ENCODE measurements at places on chromosomes 16 and 17. TPM values are rescaled to one million over a fixed set of nuclear protein-coding genes. Genes with fewer than 3 reads are reported as not detected.
A peak's percentile ranks its signal among the peaks of the same experiment; 100 is the strongest.

MMP2 gene
- total RNA-seq: 142 TPM

HP gene
- total RNA-seq: not detected

FBXW10B gene
- 0.12 TPM for total RNA-seq

GPRC5B gene
- 7.8 TPM for total RNA-seq

AKAP10 gene
- total RNA-seq: 67.1 TPM

KCNJ12 gene
- total RNA-seq: 0.20 TPM

TBC1D3G gene
- not detected for total RNA-seq

CSH1 gene
- not detected for total RNA-seq

CCDC200 gene
- not detected for total RNA-seq

CACNG4 gene
- total RNA-seq: 0.49 TPM

SMIM22 gene
- total RNA-seq: not detected

ITGA2B gene
- 0.38 TPM for total RNA-seq

C16orf78 gene
- not detected for total RNA-seq

ATMIN gene
- total RNA-seq: 24.3 TPM

ACSM5 gene
- total RNA-seq: not detected

FOXO3B gene
- total RNA-seq: 28.4 TPM

- DNase-seq: peak; percentile 22
Observed at GRCh38 chr17:51585514-51586104, 325.3 kb downstream of the UTP18 start.

GRCh38 chr17:7932949-7933348 lies 943 bp downstream of the CNTROB start:
- DNase-seq: peak; percentile 42

- DNase-seq: peak; percentile 90
Observed at GRCh38 chr17:77287432-77288068, 146.8 kb downstream of the SEC14L1 start.

- DNase-seq: no peak
Observed at GRCh38 chr17:78946131-78946530, 20.9 kb upstream of the TIMP2 start.

DNA sequence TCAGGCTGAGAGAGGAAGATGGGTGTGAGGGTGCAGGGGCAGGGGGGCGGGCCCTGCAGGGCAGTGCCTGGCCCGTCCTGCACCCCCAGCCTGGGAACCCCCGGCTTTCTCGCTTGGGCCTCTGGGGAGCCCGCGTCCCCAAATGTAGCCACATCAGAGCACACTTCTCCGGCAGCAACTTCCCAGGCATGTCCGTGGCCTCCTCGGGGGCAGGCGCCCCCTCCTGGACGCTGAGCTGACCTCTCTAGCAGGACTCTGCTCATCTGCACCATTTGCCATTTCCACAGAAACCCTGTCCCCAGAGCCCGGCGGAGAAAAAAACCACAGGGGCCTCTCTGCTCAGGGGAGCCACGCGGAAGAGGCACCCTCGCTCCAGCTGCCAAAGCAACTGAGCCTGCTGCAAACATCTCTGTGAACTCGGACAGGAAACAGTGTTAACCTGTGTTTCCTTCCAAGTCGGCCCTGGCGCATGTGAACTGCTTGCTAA lies 63.4 kb downstream of the KLHDC4 start:
- DNase-seq: no peak

DNA sequence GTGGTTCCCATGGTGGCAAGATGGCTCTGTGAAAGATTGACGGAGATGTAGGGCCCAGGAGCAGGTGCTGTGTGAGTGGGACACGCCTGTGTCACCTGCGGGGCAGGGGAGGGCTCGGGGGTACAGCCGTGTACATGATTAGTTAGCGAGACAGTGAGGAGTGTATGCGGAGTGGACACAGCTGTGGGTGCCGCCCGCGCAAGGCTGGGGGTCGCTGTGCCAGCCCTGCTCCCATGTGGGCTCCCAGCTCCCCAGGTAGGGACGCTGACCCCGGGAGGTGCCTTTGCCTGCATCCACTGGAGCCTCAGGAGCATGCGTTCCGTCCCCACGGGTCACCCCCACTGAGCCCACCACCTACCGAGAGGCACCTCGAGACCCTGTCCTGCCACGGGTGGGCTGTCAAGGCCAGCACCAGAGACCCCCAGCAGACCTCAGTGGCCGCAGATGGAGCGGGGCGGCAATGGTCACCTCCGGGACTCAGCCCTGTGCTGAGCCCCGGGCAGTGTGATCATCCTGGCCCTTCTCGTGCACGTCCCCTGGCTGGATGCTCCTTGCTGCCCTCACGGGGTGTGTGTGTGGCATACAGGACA lies 7.4 kb downstream of the CAPN15 start:
- no peak for DNase-seq

- DNase-seq: no peak
Observed at GRCh38 chr16:81450783-81451491, 6.3 kb downstream of the CMIP start.

GRCh38 chr16:16048904-16049582 lies 99.6 kb downstream of the ABCC1 start:
- DNase-seq: no peak

- no peak for DNase-seq
Observed at GRCh38 chr16:55825115-55825728, 7.7 kb downstream of the CES1 start.

GRCh38 chr17:17561408-17562145 lies 29.9 kb downstream of the PEMT start:
- no peak for DNase-seq

GRCh38 chr17:17206913-17207335 lies 791 bp upstream of the PLD6 start:
- no peak for DNase-seq

- no peak for DNase-seq
Observed at GRCh38 chr16:52384378-52384777, 162.6 kb downstream of the TOX3 start.

GRCh38 chr16:73064212-73064993 lies 16.5 kb upstream of the ZFHX3 start:
- peak; percentile 12 for DNase-seq

DNA sequence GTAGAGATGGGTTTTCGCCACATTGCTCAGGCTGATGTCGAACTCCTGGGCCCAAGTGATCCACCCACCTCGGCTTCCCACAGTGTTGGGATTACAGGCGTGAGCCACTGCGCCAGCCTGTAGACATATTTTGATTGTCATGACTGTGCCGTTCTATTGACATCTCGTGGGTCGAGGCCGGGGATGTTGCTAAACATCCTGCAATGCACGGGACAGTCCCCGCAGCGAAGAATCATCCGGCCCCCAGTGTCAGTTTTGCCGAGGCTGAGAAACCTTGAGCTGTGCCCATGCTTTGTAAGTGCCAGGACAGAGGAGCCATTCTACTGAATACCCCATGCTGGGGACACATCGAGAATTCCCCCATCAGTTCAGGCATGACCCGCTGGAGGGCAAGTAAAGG lies 69.1 kb upstream of the GSE1 start:
- no peak for DNase-seq

- DNase-seq: no peak
Observed at GRCh38 chr17:44118427-44119050, 4.9 kb downstream of the HDAC5 start.

DNA sequence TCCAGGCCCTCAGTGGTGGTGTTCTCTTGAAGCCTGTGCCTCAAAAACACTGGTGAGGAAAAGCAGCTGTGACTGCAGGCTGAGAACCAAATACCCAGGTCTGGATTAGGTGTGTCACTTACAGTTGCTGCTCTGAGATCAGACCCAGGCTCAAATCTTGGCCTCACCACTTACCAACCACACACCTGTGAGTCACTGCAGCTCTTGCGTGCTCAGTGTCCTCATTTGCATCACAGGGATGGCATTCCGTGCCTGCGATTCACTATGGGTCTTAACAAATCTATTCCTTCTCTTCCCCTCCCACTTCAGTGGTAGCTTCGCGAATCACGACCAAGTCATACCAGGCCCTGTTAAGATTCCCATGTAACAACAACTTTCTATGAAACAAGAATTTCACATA lies 233.4 kb upstream of the HSBP1 start:
- no peak for DNase-seq

DNA sequence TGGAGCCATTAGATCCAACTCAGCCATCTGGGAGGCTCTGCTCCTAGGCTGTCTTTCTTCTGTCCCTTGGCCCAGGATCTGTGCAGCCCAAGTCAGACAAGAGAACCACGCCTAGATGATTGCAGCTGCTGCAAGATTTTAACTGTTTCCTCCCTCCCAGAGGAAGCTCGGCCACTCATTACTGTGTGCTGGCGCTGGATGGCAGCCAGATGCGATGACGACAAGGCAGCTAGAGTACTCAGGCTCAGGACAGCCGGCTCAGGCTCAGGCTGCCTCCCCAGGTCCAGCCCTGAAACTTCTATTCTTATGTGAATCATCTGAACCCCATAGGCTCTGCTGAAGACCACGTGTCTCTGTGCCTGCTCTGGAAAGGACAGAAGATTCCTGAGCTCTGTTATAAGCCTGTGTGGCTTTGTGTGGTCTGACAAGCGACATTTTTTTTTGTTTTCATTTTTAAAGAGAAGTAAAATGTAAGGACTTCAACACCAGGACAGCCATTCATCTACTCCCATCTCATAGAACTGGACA lies 32.1 kb upstream of the FBXW10B start:
- DNase-seq: peak; percentile 100

DNA sequence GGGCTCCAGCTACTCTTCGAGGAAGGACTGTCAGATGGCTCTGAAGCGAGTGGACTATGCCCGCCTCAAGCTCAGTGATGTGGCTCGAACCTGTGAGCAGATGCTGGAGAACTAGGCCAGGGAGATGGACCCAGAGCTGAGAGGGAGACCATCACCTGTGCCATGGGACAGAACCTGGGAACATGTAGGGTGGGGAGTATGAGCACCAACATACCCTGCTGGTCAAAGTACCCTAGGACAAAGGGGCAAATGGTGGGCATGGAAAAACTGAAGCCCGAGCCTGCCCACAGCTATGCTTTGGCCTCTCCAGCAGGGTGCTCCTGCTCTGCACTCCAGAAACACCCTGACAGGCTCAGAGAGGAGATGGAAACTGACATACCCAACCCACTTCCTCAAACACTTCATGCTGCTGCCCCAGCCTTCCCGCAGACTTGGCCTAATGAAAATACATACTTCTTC lies 1.9 kb downstream of the MED11 start:
- no peak for DNase-seq

- no peak for DNase-seq
Observed at GRCh38 chr16:13945744-13946485, 26.0 kb downstream of the ERCC4 start.

GRCh38 chr17:82780195-82780594 lies 28.3 kb downstream of the TBCD start:
- DNase-seq: no peak

DNA sequence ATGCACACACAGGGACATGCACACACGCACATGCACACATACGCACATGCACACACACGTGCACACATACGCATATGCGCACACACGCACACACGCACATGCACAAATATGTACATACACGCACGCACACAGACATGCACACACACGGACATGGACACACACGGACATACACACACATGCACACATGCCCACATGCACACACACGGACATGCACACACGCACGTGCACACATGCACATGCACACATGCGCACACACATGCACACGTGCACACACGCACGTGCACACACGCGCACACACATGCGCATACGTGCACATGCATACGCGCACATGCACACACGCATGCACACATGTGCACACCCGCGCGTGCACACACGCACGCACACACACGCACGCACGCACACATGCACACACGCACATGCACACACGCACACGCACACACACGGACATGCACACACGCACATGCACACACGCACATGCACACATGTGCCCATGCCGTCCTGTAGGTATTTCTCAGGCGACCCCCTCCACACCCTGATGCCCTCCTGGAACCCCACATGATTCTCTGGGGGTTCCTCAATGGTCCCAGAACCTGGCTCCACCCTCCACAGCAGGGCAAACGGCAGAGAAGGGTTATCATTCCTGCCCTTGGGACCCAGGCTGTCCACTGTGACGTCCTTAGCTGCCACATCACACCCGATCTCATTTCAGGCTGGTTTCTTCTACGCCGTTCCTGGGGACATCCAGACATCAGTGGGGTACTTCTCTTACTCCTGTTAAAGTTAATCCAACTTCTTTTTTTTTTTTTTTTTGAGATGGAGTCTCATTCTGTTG lies 9.6 kb upstream of the RBFOX3 start:
- DNase-seq: peak; percentile 1

GRCh38 chr17:80023481-80024205 lies 12.0 kb downstream of the TBC1D16 start:
- peak; percentile 89 for DNase-seq
